AG04449 (cell line): ENCODE measurements at places on chromosomes 6 and 20.
A peak's percentile ranks its signal among the peaks of the same experiment; 100 is the strongest.

DNA sequence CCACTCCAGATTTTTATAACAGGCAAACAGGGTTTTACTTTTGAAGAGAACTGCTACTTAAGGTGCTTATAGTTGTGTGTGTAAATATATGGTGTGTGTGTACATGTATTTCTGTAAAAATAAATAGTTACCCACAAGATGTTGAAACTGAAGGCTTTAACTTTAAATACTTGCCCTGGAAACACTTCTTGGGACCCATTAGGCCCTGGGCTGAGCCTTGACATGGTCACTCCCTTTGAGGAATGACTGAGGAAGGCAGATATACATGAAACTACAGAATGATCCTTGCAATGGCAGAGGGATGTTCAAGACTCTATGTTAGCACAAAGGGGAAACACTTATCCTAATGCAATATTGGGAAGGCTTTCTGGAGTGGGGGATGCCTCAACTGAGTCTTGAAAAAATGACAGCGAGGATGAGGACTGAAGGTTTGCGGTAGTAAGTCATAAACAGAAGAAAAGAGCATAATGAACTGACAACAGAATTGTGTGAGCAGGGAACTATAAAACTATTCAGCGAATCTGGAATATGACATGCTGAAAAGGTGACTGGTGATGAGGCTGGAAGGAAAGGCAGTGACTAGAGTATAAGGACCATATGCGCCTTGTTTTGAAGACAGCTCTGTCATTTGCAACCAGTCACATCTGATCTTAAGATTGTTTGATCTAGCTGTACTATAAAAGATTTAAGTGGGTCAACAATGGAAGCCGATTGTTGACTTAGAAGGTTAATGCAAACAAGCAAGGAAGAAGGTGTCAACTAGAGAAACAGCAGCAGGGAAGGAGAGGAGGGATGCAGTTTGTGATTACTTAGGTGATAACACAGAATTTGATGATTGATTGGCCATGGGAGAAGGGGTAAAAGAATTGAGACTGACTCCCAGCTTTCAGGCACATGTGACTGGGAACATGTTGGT lies 64.4 kb upstream of the COL21A1 start:
- DNase-seq = no peak

GRCh38 chr6:4446982-4447381 lies 311.6 kb upstream of the ECI2 start:
- peak; percentile 23 for DNase-seq

- DNase-seq = no peak
These were observed 487.4 kb downstream of the TENT5A start for GRCh38 chr6:81265106-81265505.

DNA sequence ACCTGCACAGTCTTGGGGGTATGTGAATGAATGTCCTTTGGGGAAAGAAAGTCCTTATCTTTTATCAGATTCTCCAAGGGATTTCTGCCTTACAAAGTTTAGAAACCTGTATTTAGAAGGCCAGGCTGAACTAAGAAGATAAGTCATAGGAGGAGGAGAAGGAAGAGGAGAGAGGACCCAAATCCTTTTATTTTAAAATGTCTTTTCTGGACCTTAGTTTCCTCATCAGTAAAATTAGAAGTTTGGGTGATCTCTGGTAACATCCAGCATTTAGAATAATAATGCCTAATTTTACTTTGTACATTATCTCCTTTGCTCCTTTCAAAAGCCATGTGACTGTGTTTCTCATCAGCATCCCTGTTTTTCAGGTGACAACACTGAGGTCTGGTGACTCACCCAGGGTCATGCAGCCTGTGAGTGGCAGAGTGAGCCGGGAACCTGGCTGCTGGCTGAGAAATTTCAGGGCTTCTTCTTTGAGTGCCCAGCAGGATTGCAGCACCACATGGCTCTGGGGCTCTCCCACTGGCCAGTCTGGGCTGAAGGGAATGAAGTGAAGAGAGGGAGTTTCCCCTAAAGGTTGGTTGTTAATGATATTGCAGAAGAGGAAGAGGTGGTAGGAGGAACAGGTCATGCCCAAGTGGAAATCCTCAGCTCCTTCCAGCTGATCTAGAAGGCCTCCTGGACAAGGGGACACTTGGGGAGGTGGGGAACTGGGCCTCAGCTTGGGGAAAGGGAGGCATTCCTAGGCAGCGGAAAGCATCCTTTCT lies 34.0 kb downstream of the VEGFA start:
- DNase-seq = no peak

- no peak for DNase-seq
These were observed 12.0 kb downstream of the ZNF217 start for GRCh38 chr20:53581444-53582250.

- DNase-seq = no peak
These were observed 2.5 kb upstream of the TFAP2B start for GRCh38 chr6:50816115-50816675.

DNA sequence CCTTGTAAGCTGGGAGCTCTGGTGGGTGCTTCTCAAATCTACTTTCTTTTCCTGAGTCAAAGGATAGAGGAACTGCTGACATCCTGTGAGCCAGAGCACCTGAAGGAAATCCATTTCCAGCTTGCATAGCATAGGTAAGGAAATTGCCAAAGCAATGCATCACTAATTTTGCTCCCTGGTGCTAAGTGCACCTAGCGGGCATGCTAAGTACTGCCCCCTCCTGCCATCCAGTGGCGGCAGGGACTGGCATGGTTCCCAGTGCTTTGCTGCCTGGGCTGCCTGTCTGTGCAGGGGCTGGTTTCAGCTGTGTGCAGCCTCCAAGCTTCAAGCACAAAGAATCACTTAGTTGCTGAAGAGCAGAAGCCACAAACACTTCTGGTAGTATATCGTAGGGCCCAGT lies 63.9 kb downstream of the FARS2 start:
- DNase-seq = no peak

GRCh38 chr20:58627212-58628072 lies 23.6 kb upstream of the STX16 start:
- no peak for DNase-seq

- no peak for DNase-seq
These were observed 160.8 kb downstream of the COL9A1 start for GRCh38 chr6:70142034-70142433.

- peak; percentile 63 for DNase-seq
These were observed 542.6 kb downstream of the HDGFL1 start for GRCh38 chr6:23111984-23112383.

DNA sequence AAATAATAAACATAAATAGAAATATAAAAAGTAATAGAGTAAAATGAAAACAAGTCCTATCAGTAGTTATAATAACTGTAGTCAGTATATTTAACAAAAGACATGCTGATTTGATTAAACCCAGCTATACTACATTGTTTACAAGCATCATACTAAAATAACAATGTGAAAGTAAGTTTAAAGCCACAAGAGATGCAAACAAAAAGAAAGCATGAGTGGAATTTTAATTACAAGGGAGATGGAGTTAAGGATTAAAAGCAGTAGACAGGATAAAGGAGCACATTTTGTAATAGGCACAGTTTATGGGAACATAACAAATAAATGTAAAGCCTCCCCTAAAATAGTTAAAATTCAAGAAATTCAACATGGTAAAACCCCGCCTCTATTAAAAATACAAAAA lies 41.5 kb downstream of the SENP6 start:
- DNase-seq = no peak

DNA sequence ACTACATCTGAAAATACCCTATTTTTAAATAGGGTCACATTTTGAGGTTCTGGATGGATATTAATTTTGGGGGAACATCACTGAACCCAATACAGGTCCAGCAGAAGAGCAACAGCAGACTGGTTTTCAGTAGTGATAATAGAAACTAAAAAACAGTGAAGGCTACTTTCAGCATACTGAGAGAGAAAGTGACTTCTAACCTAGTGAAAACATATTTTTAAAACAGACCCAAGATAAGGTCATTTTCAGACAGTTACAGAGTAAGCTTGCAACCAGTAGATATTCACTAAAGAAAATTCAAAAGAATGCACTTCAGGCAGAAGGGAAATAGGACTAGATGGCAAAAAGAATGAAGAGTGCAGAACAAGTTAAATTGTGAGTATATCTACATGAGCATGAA lies 42.0 kb upstream of the TMEM244 start:
- no peak for DNase-seq

GRCh38 chr20:14815340-14815739 lies 477.9 kb upstream of the FLRT3 start:
- no peak for DNase-seq

GRCh38 chr6:127051571-127052260 lies 66.8 kb upstream of the RSPO3 start:
- DNase-seq = peak; percentile 73

- no peak for DNase-seq
These were observed 286.5 kb upstream of the NT5E start for GRCh38 chr6:85163156-85164080.
